ENCODE measurements at places on chromosomes 5 and 9. TPM values are rescaled to one million over a fixed set of nuclear protein-coding genes. Genes with fewer than 3 reads are reported as not detected.

CCDC192 gene
- total RNA-seq, result not detected

S100Z gene
- not detected for total RNA-seq

STOM gene
- 386 TPM for total RNA-seq

FOXD4L3 gene
- total RNA-seq, result not detected

SPATA31D4 gene
- not detected for total RNA-seq

IL9 gene
- total RNA-seq, result not detected

SH3RF2 gene
- 0.59 TPM for total RNA-seq

LCP2 gene
- total RNA-seq, result 9.4 TPM

ZNF782 gene
- total RNA-seq, result 1.4 TPM

PCDHB9 gene
- total RNA-seq, result 0.15 TPM

GBGT1 gene
- total RNA-seq, result 6.0 TPM

FBXL7 gene
- 14.7 TPM for total RNA-seq

STPG3 gene
- not detected for total RNA-seq

LHX3 gene
- total RNA-seq, result not detected

LHX6 gene
- 16.9 TPM for total RNA-seq

TAF1L gene
- total RNA-seq, result not detected

TCOF1 gene
- total RNA-seq, result 51.0 TPM

ANXA2R gene
- total RNA-seq, result 8.1 TPM

VPS13A gene
- total RNA-seq, result 11.7 TPM

Data from mammary microvascular endothelial cell (primary cell).